NCI-H2171 (cell line): ENCODE measurements at places on chromosomes 5 and 9.

GRCh38 chr9:130662970-130663257 lies 1.5 kb upstream of the PRDM12 start:
- no peak for DNase-seq

GRCh38 chr5:176934309-176934930 lies 35.3 kb upstream of the HK3 start:
- no peak for DNase-seq

DNA sequence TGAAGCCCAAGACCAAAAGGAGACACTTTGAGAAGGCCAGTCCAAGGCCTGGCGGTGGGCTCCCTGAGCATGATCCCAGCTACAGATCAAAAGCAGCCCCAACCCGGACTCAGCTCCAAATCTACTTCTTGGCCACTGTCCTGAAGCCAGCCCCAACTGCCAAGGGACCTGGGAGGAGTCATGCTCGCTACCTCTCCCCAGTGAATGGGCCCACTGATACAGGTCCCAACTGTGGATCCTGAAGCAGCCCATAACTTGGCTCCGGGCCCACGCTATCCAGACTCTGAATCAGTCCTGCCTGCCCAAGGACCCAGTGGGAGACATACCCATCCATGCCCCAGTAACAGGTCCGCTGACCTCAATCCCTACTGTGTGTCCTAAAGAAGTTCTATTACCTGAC lies 1545.3 kb upstream of the C9orf72 start:
- DNase-seq: no peak

GRCh38 chr5:30880514-30880913 lies 313.0 kb upstream of the CDH6 start:
- no peak for DNase-seq

- DNase-seq: no peak
These were observed 77.7 kb downstream of the TMEM174 start for GRCh38 chr5:73250645-73251044.

DNA sequence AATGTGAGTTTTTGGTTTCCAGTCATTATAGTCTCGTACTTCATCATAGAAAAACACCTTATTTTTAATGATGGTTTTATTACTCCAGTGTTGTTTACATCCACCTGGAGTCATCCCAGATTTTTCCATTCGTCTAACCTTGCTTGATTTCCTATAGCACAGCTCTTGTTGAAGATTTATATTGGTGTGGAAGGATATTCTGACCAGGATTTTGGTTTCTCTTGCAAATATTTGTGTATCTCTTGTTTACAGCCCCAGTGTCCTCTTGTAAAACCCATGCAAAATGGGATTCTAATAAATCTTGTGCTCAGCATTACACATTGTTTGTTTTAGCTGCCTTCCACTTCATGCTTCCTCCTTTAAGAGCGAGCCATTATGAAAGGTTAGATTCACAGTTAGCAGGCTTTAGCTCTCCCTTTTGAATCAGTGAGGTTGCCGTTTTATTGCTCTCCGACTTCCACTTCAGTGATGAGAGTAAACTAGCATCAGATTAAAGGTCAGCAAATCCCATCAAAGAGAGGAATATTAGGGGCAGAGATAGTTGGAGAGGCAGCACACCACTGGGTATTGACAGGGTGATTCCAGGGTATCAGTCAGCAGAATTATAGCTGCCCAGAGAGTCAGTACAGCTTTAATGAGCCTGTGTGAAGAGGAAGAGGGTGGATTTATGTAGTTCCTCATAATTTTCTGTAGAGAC lies 157.1 kb downstream of the PBX3 start:
- DNase-seq: no peak

GRCh38 chr9:79952401-79952800 lies 380.6 kb downstream of the TLE4 start:
- DNase-seq: no peak

- no peak for DNase-seq
These were observed 263.5 kb downstream of the TMEM38B start for GRCh38 chr9:105957830-105958229.

GRCh38 chr5:138274189-138274853 lies at the start of gene GFRA3:
Gene GFRA3 (minus strand): TSS chr5:138274621. CDS start chr5:138274424, 197 bp downstream.
- no peak for DNase-seq

GRCh38 chr5:473551-474192 lies 30.7 kb downstream of the EXOC3 start:
- peak; percentile 43 for DNase-seq

- no peak for DNase-seq
These were observed 182.5 kb downstream of the TMEM167A start for GRCh38 chr5:82894716-82895115.

- no peak for DNase-seq
These were observed 11.9 kb downstream of the GLIPR2 start for GRCh38 chr9:36148311-36149051.

DNA sequence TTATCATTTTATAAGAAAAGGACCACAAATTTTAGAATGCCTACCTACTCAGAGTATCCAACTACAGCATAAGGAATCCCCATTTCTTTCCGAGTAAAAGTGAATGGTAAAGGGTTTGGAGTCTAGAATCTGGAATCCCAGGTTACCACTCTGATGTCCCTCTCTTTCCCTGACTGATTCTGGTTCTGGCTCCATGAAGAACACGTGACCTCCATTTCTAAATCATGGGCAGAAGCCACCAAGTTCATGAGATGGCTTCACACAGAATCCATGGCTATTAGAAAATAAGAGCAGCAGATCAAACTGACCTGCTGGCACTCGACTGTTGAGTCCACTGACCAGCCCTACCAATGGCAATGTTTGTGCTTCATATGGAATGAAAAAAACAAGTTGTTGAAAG lies 40.7 kb downstream of the PFDN1 start:
- no peak for DNase-seq

DNA sequence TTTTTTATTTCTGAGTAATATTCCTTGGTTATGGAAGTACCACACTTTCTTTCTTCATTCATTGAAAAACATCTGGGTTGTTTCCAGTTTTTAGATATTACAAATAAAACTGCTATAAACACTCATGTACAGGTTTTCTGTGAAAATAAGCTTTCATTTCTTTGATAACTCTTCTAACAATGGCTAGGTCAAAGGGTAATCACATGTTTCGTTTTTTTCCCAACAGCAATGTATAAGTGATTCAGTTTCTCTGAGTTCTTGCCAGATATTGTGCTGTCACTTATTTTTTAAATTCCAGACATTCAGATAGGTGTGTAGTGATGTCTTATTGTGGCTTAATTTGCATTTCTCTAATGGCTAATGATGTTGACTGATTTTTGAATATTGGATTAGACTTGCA lies 16.7 kb upstream of the TNPO1 start:
- DNase-seq: no peak

GRCh38 chr9:124330011-124330697 lies 72.4 kb downstream of the NEK6 start:
- no peak for DNase-seq

- no peak for DNase-seq
These were observed 168.0 kb upstream of the POU5F2 start for GRCh38 chr5:93909356-93909755.

DNA sequence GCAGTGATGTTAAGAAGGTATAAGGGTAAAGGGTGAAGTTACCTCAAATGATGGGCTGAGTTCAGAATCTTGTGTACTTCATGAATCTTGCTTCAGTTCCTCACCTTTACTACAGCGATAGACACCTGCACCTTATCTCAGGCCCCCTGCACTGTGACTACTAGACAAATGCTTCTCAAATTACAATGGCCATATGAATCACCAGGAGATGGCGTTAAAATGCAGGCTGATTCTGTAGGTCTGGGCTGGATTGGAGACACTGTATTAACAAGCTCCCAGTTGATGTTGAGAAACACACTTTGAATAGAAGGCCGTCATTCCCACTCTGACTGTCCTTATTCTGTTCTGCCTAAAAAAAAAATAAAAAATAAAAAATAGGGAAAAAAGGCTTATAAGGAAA lies 29.8 kb downstream of the TARS1 start:
- peak; percentile 33 for DNase-seq

DNA sequence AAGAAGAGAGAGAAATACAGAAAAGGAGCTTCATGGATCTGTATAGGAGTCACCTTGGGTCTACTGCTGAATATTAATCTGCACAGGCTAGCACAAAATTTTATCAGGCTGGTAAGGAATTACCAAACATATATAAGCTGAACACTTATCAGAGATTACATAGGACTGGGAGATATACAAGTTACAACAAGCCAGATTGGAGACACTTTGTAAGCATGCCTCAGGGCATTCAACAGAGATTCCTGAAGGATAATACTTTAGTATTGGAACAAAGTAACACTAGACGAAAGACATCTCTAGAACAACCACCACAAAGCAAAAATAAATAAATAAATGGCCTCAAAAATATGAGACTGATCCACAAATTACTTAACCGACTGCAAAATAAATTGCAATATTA lies 197.8 kb downstream of the ANXA1 start:
- DNase-seq: no peak
